Activated CD4-positive, alpha-beta T cell treated with anti-CD3 and anti-CD28 coated beads for 4 hours (primary cell): ENCODE measurements at places on chromosomes 11 and 22.

DNA sequence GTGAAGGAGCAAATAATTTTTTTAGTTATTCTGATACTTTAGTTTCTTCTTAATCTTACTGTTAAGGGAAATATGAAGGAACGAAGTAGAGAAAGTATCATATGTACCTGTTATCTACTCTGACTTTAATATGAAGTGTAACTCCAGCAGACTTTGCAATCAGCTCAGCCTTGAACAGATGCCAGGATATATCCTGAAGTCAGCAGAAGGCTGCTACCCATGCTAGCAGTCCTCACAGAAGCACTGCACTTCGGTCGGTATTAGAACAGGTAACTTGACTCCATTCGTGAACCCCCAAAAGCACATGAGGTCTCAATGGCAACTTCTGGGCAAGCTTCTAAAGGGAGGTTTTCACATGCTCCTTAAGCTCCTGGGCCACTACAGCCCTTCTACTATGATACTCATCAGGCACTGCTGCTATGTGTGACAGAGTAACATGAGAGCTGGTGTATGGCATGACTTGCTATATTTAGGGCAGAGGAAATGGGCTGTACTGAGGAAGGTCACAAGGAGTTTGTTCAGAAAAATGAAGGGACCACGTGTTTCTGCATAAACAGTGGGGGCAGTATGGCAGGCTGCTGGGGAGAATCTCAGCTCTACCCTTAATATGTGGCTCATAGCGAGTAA is 344.1 kb downstream of the SOX6 start:
- DNase-seq: no peak

- DNase-seq: no peak
These were observed 7.2 kb downstream of the LYVE1 start for GRCh38 chr11:10561043-10561818.

- DNase-seq: no peak
These were observed 33.3 kb downstream of the P4HA3 start for GRCh38 chr11:74278103-74278502.

DNA sequence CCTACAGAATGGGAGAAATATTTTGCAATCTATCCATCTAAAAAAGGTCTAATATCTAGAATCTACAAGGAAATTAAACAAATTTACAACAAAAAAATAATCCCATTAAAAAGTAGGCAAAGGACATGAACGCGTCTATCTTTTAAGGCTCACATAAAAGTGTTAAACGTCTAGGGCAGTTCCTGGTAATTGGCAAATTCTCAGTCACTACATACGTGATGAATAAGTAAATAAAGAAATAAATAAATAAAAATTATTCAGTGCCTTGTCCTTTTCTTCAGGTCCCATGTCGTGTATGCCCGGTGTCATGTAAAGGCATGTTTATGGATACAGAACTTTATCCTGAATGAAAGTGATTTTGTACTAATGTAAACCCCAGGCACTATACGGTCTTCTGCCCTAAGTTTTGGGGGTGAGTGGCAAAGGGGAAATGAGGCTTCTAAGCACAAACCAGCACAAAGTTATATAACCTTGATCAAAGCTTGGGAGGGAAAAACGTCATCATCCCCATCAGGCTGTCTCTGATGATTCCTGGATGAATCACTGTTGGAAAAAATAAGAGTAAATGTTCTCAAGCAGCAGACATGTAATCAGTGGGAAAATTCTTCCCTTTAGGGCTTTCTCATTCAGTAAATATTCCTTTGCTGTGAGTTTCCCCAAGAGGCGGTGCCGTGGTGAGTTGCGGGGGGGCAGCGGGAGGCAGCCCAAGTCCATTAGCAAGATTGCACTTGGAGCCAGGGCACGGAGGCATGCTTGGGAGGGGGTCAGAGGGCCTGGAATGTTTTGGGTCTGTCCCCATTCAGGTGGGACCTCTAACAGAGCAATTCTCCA is 30.4 kb upstream of the MICAL2 start:
- no peak for DNase-seq

DNA sequence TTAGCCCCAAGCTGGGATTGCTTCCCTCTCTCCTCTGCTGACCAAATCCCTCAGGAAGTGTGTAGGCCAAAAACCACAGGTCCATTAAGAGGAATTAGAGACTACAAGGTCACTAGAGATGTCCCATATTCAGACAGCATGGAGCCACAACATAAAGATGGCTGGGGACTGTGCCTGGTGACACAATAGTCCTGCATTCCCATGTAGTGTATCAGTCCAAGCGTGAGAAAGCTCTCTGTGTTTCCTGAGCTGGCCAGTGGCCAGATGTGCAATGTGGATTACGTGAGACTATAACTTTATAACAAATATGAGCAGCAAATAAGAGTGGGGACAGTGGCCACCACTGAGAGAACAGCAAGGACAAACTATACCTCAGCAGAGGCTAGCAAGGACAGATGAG is 7.6 kb upstream of the MS4A10 start:
- no peak for DNase-seq

DNA sequence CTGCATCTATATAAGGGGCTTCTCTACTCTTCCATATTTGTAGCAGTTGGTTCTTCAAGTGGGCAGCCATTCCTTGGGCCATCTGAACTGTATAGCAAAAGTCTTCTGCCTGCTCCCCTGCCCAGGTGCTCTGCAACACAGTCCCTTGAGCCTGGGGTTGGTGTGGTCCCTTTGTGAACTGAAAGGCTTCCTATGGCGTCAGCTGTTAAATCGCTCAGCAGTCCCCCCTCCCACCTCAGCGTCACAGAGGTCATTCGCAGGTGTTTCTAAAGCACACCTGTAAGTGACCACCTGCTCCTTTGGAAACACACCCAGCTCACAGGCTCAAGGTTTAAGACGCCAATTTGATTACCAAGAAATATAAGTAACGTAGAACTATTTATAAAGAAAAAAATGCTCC is 37.0 kb downstream of the CYB5R2 start:
- DNase-seq: no peak

- DNase-seq: no peak
These were observed 5.3 kb upstream of the TSKU start for GRCh38 chr11:76777876-76778275.

DNA sequence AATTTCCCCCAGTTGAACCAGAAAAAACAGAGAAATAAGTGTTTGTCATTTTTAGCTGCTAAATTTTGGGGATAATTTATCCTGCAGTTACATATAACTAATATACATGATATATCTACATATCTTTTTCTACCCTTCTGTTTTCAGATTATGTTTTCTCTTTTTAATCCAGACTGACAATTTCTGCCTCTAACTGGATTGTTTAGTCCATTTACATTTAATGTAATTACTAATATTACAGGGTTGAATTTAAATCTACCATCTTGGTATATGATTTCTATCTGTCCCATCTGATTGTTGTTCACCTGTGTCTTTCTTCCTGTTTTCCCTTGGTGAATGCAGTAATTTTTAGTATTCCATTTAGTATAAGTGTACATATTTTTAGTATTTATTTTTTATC is 5.7 kb downstream of the NNMT start:
- DNase-seq: no peak

DNA sequence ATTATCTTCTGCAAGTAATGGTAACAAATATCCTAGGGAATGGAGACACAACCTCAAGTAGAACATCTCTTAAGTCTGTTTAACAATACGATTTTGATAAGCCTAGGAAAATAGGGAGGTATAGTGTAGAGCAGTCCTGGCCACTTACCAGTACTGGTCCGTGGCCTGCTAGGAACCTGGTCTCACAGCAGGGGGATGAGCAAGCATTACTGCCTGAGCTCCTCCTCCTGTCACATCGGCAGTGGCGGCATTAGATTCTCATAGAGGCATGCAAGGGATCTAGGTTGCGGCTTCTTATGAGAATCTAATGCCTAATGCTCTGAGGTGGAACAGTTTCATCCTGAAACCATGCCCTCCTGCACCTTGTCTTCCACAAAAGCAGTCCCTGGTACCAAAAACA is 4.4 kb downstream of the OR51V1 start:
- DNase-seq: no peak
